ENCODE measurements at places on chromosomes 12 and 14.

- no peak for DNase-seq
Observed at GRCh38 chr12:126768517-126768916, 1498.5 kb upstream of the TMEM132C start.

DNA sequence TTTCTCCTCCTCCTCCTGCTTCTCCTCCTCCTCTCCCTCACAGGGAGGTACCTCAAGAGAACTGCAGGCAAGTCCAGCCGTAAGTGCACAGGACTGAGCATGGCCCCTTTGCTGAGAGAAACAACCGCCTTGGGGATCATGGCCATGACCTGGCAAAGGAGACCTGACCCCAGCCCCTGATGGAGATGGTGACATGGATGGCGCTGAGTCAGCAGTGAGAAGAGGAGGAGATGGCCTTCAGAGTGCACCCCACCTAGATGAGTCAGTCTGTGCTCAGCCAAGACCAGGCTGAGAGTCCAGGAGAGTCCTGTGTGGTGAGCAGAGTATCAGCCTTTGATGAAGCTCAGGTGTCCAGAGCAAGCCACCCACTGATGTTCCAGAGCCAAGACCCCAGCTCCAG, 36.4 kb downstream of the MEG3 start:
- no peak for DNase-seq

DNA sequence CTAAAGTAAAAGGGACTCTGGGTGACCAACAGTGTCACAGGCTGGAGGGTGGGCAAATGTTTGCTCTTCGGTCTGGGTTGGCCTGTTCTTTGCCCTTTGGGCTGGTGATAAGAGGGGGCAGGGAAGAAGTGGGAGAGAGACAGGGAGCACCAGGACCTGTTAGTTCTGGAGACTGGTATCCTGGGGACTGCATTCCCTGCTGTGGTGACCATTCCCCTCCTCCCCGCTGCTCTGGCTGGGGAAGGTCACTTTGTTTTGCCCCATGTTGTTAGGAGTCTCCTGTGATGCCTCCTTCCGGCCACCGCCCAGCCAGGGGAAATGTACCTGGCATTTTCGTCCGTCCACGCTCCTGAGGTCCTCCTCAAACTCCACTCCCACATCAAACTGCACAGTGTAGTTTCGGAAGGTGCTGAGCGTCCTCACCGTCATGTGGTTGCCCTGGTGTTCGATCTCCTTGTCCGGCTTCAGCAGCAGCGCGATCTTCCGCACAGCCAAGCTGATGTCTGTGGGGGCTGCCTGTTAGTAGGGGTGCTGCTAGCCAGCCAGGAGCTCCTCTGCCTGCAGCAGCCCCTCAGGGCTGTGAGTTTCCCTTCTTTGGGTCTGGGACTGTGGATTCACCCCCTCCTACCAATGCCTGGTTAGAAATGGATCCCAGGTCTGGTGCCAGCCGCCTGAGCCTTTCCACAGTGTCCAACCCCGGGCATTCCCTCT, 618 bp downstream of the RBP5 start:
- DNase-seq: no peak

DNA sequence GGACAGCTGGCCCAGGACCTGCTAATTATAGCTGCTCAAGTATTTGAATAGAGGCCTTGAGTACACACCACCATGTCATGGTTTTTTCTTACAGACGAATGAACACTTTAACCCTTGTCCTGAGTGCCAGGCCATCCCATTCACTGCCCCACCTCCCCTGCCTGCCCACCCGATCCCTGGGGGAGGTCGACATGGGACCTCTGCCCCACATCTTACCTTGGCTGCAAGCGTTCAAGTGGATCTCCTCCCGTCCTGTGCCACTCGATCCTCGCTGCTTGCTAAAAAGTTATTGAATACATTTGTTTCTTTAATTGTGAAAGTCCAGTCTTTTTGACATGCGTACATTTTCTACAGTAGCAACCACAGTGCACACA, 10.3 kb downstream of the RTL1 start:
- no peak for DNase-seq

DNA sequence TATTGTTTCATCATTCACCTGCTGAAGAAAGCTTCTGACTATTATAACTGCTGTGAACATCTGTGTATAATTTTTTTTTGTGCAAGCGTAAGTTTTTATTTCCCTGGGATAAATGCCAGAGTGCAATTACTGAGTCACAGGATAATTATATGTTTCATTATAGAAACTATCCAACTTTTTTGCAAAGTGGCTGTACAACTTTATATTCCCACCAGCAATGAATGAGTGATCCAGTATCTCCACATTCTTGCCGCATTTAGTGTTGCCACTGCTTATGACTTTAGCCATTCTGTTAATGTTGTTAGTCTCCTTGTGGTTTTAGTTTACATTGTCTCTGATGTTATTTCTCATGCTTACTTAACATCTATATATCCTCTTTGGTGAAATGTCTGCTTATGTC, 88.1 kb upstream of the CCDC175 start:
- DNase-seq: no peak

- no peak for DNase-seq
Observed at GRCh38 chr14:90489916-90490719, 93.3 kb downstream of the CALM1 start.

DNA sequence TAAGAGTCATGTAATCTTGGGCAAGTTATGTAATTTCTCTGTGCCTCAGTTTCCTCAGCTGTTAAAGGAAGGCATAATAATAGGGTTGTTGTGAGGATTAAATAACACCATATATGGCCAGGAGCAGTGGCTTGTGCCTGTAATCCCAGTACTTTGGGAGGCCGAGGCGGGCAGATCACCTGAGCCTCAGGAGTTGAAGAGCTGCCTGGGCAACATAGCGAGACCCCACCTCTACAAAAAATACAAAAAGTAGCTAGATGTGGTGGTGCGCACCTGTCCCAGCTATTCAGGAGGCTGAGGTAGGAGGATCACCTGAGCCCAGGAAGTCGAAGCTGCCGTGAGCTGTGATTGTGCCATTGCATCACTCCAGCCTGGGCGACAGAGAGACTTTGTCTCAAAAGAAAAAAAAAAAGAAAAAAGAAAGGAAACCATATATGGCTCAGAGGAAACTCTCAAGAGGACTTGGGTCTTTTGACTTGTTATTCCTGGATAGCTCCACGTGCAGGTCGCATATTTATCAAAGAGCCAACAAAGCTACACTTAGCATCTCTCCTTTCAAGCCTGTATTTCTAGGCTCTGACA, 6.9 kb downstream of the GPRC5A start:
- no peak for DNase-seq

Measured in HEK293T (cell line).